IMR-90 (cell line): ENCODE measurements at places on chromosomes 1 and 21. TPM values are rescaled to one million over a fixed set of nuclear protein-coding genes. Genes with fewer than 3 reads are reported as not detected.

- DNase-seq, result peak; percentile 28
Observed at GRCh38 chr1:34681480-34682451, 73.1 kb upstream of the GJB5 start.

DPT gene
- polyA plus RNA-seq, result not detected in 2 replicates

SPATA17 gene
- 0.03 and 0.20 TPM in 2 replicates for polyA plus RNA-seq

DNA sequence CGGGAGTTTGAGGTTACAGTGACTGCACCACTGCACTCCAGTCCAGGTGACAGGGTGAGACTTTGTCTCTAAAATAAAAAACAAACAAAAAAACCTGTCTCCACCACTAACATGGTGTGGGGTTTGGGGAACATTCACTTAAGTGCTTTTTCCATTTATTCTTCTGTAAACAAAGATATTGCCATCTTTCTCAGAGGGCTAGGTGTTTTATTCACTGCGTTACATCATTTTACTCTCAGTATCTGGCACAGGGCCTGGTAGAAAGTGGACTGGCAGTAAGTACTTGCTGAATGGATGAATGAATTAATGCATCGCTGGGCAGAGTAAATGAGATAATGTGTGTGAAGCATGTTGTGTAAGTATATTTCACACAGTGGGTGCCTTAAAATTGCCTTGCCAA, 20.1 kb downstream of the KIAA0040 start:
- DNase-seq, result no peak

XPR1 gene
- polyA plus RNA-seq, result 10.8 and 11.8 TPM in 2 replicates

DNA sequence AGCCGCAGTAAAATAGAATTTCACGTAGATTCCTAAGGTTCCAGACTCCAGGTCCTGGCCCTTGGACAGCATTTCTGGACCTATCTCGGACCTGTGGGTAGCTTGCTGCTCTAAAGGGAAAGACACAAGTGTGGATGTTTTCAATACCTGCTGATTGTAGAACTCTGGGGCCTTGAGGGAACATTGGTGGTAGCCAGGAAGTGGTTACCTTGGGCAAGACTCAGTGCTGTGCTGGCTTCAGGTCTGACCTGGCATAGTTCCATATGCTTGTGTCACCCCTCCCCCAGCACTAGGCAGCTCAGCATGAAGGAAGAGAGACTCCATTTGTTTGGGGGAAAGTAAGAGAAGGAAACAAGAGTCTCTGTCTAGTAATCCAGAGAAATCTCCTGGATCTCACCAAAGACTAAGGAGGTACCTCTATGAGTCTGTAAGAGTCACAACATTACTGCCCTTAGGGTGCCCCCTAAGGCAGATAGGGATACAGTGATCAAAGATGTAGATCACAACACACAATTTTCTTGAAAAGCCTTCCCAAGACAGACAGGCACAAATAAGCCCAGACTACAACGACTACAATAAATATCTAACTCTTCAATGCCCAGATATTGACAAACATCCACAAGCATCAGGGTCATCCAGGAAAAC, 398.8 kb downstream of the TGFB2 start:
- DNase-seq, result no peak

DNA sequence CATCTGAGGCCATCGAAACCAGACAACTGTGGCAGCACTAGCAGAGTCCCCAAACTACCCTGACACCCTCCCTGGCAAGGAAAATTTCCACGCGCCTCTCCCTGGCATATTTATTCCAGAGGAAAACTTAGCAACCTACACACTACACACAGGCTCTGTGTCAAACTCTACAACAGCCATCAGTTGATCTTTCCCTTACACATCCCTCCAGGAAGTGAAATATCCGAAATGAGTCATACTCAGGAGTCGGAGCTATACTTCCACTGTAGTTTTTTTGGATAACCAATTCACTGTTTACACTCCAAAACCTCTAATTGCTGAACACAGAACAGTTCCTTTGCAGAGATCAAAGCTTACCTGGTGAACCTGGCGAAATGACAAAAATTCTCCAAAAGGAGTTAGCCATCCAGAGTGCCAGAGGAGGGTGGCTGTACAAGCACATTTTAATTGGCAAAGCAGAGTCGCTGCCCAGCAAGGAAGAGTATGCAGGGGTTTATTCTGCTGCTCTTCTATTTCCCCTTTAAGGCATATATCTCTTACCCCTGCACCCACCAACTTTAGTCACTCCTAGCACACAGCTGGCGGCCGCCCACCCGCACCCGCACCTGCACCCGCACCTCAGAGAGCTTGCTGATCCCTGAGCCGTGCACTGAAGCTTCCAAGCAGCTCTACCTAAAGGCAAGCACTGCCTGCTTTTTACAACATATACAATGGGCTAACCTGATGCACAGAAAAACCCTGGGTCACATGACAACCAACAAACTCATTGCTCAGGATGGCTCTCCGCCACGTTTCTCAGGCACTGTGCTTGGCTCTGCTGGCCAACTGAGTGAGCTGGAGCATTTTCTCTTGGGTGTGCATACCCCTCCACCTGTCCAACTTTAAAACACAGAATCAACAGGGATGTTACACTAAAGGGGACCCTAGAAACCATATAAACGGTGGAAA, 54.9 kb downstream of the CAPZB start:
- peak; percentile 80 for DNase-seq

- peak; percentile 69 for DNase-seq
Observed at GRCh38 chr1:167860231-167860923, 53.6 kb downstream of the ADCY10 start.
